Thymus (tissue), 14 donors: ENCODE measurements at places on chromosomes 2 and 18. TPM values are rescaled to one million over a fixed set of nuclear protein-coding genes. Genes with fewer than 3 reads are reported as not detected.

DNA sequence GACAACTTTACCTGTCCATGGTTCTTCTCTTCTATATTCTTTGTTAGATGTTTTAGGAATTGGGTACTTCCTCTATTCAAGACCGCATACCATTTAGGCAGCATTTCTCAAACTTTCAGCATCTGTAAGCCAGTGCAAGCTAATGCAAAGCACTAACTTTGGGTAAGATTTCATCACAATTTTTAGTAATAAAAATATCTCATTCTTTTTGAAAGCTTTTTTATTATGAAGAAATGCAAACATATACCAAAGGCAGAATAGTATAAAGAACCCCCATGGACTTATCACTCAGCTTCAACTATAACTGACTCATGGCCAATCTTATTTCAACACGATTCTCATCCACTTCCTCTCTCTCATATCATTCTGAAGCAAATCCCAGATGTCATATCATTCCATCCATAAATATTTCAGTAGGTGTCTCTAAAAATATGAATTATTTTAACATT, 32.9 kb downstream of the INO80C start:
- H3K4me1 ChIP-seq: no peaks in the 10 kb centered on the region
- H3K36me3 ChIP-seq: no peaks in the 10 kb centered on the region
- H3K27me3 ChIP-seq: no peaks in the 10 kb centered on the region
- no peak overlapping the region for H3K27ac ChIP-seq

- H3K36me3 ChIP-seq: no peaks in the 10 kb centered on the region
- H3K4me3 ChIP-seq: no peak overlapping the region
- H3K27ac ChIP-seq: no peak overlapping the region
- H3K27me3 ChIP-seq: no peaks in the 10 kb centered on the region
- DNase-seq: no peak
Observed at GRCh38 chr18:44090453-44090852, 590.2 kb upstream of the SETBP1 start.

- no peaks in the 10 kb centered on the region for H3K36me3 ChIP-seq
- H3K27me3 ChIP-seq: no peaks in the 10 kb centered on the region
- DNase-seq: no peak
- H3K27ac ChIP-seq: no peak overlapping the region
Observed at GRCh38 chr2:110993557-110994231, 127.0 kb upstream of the BCL2L11 start.

The FBXO48 gene
- 0.66 TPM for total RNA-seq

The TBR1 gene
- 0.05 TPM for total RNA-seq

DNA sequence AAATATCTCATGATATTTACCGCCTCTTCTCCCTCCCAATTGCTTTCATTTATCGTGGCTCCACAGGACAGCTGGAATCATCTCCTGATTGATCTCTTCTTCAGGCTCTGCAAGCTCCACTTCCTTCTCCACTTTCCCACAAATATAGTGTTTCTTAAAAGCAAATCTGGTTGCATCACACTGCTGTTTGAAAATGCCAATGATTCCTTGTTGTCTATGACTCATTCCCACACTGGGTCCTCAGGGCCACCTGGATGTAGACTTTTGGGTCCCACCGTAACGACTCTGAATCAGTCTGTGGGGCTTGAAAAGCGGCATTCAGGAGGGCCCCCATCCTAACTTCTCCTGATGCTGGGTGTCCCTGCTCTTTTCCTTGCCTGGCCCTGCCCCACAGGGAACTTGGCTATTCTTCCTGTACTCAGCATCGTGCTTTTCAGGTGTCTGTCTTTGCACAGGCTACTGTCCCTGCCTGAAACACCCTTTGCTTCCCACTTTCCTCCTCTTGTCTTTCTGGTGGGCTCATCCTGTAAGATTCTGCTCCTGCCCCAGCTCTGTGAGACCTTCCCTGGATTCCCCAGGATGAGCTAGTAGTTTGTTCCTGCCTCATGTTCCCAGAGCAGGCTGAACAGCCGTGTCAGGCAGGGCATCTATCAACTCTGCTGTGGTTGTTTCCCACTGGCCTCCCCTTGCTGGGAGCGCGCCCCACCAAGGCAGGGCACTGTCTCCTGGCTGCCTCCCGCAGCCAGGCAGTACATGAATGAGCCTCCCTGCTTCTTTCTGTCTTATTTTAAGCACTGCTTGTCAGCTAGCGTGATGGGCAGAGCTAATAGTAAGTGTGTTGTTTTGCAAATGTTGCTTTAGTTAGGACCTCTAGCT, 111.9 kb downstream of the KCTD1 start:
- H3K36me3 ChIP-seq: no peaks in the 10 kb centered on the region
- no peak overlapping the region for H3K4me3 ChIP-seq
- no peak for DNase-seq
- H3K27me3 ChIP-seq: no peaks in the 10 kb centered on the region

DNA sequence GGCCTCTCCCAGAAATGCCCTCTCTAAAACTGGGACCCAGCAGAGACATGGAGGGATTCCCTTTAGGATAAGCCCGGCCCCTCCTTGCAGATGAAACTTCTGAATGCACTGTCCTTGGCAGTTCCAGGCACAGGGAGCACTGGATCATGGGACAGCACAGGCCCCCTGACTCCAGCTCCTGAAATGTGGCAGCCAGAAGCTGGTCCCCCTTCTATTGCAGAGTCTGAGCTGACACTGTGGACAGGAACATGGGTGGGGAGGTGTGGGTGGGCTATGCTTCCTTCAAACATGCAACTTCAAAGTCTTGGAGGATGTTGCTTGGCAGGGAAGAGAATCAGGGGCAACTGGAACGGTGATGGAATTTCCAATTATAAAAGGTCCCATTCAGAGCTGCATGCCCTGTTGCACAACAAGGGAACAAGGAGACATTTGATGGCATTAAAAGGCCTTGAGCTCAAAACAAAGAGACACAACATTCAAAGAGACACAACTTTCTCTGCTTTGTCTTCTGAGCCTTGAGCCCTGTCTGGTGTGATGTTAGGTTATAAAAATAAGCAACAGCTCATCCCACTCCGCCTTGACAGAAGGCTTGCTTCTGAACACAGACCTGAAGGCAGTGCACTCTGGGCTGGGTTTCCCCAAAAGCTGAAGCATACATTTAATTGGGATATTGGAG, 239.0 kb downstream of the OSR1 start:
- no peak for DNase-seq
- H3K27me3 ChIP-seq: no peaks in the 10 kb centered on the region
- no peak overlapping the region for H3K4me3 ChIP-seq
- no peaks in the 10 kb centered on the region for H3K4me1 ChIP-seq

The INHBB gene
- 0.09 TPM for total RNA-seq

The EPG5 gene
- total RNA-seq: 14.9 TPM

DNA sequence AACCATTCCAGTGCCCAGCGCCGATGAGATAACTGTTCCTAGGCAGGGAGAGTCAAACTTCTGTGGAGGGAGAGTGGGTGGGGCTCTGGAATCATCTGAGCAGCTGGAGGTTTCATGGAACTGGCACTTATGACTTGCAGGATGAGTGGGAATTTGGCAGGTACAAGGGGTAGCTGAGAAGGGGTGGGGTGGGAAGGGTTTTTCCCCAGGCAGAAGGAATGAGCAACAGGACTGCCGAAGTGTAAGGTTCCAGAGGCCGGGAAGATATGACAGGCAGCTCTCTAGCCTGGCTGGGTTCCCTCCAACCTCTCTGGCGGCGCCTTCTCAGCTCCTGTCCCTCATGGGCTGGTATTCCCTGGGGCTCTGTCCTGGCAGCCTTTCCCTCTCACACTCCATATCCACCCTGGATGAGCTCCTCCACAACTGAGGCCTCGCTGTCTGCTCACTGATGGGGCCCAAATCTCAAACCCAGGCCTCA, 2.5 kb upstream of the TET3 start:
- no peak overlapping the region for H3K27ac ChIP-seq
- peaks cover 34% of the 10 kb centered on the region for H3K27me3 ChIP-seq
- peaks cover 4% of the 10 kb centered on the region for H3K36me3 ChIP-seq
- no peak for DNase-seq
- H3K4me3 ChIP-seq: no peak overlapping the region
- H3K4me1 ChIP-seq: peaks cover 41% of the 10 kb centered on the region

- H3K27me3 ChIP-seq: no peaks in the 10 kb centered on the region
- no peak for DNase-seq
- H3K36me3 ChIP-seq: peaks cover 19% of the 10 kb centered on the region
- H3K4me3 ChIP-seq: no peak overlapping the region
Observed at GRCh38 chr2:159226059-159226461, 60.4 kb downstream of the WDSUB1 start.

DNA sequence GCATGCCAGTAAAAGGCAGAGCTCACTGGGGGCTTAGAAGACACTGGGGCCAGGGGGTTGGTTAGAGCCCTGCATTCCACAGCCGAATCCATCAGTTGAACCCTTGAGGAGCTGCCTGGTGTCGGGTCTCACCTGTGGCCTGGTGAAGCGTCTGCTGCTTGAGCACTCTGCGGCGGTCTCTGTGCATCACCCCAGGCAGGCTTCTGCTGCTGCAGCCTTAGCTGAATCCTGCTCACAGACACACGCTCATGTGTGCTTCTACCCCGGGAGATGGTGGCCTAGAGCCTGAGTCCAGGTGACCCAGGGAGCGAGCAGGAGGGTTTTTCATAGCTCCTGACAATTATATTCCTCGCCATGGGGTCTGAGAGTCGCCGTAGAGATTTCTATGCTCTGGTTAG, 192.1 kb downstream of the MGAT5 start:
- DNase-seq: no peak
- H3K36me3 ChIP-seq: peaks cover 39% of the 10 kb centered on the region
- H3K4me3 ChIP-seq: no peak overlapping the region
- no peaks in the 10 kb centered on the region for H3K27me3 ChIP-seq
- H3K27ac ChIP-seq: no peak overlapping the region

- no peak for DNase-seq
- H3K4me1 ChIP-seq: peaks cover 12% of the 10 kb centered on the region
- no peak overlapping the region for H3K27ac ChIP-seq
- no peak overlapping the region for H3K4me3 ChIP-seq
- H3K27me3 ChIP-seq: no peaks in the 10 kb centered on the region
Observed at GRCh38 chr2:191618786-191619185, 59.1 kb upstream of the NABP1 start.

GRCh38 chr2:51158251-51158650, 126.3 kb upstream of the NRXN1 start:
- H3K27me3 ChIP-seq: no peaks in the 10 kb centered on the region
- no peak overlapping the region for H3K4me3 ChIP-seq
- H3K27ac ChIP-seq: no peak overlapping the region
- DNase-seq: no peak

DNA sequence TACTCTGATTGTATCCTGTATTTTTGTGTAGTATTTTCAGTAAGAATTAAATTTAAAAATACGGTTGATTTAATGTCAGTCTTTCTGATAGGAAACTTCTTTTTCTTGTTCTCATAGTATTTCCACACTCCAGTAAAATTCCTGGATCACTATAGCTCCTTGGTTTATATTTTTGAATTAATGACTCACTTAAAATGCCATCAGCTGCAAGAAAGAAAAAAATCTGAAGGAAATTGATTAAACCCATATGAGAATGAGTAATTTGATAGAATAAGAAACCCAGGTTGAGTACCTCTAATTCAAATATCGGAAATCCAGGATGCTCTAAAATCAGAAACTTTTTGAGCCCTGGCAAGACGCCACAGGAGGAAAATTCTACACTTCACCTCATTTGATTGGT, 186.8 kb upstream of the RND3 start:
- H3K4me3 ChIP-seq: no peak overlapping the region
- H3K36me3 ChIP-seq: no peaks in the 10 kb centered on the region
- no peak for DNase-seq
- H3K27ac ChIP-seq: no peak overlapping the region
- no peaks in the 10 kb centered on the region for H3K27me3 ChIP-seq

DNA sequence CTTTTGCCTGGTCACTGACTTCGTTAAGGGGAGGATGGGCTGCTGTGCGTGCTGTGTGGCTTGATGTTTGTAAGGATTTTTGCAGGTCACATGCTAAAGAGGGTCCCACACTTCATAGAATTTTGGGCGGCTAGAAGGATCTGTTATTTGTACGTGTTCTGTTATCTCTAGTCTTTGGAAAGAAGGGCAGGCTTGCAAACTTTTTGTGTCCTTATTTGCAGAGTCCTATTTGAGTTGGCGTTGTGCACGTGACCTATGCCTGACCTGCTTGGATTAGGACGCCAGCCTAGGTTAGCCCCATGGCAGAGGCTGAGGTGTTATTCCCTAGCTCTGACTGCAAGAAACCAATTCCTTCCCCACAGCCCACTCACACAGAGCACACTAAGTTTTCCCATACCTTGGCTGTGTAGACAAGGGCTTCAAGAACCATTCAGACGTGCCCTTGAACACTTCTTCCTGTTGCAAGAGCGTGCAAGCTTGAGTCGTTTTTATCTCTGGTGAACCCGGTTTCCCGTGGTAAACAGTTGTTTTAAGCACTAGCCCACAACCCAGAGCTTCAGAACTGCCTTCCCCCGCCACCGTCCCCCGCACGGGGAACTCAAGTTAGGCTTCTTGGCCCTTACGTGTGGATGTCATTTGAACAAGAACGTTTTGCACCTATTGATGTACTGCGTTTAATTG, 94.6 kb downstream of the LDLRAD4 start:
- H3K4me1 ChIP-seq: peaks cover 29% of the 10 kb centered on the region

GRCh38 chr2:1045109-1045508, 94.5 kb downstream of the SNTG2 start:
- H3K36me3 ChIP-seq: no peaks in the 10 kb centered on the region
- H3K4me3 ChIP-seq: no peak overlapping the region
- H3K27me3 ChIP-seq: no peaks in the 10 kb centered on the region
- no peak overlapping the region for H3K27ac ChIP-seq

GRCh38 chr18:24259869-24260641, 121.2 kb downstream of the CABYR start:
- H3K27me3 ChIP-seq: no peaks in the 10 kb centered on the region
- no peak for DNase-seq
- H3K4me3 ChIP-seq: no peak overlapping the region
- H3K27ac ChIP-seq: no peak overlapping the region
- no peaks in the 10 kb centered on the region for H3K36me3 ChIP-seq

DNA sequence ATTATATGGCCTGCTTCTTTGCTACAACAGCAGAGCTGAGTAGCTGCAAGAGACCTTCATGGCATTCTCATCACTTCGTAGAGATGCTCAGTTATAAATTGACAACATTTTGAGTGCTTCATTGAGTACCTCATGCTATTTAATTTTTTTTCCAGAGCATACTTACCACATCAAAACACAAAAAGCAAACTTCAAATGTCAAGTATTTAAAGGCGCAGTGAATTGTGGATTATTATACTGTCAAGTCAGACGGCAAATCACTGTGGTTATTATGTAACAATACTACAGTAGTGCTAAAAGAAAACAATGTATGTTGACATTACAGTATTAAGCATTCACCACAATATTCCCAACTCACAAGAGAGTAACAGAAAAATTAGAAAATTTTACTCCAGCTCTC, 12.5 kb downstream of the ZC3H8 start:
- DNase-seq: peak; percentile 8
- H3K27ac ChIP-seq: no peak overlapping the region
- no peaks in the 10 kb centered on the region for H3K4me1 ChIP-seq
- no peaks in the 10 kb centered on the region for H3K27me3 ChIP-seq
- peaks cover 2% of the 10 kb centered on the region for H3K36me3 ChIP-seq
- H3K4me3 ChIP-seq: no peak overlapping the region

GRCh38 chr18:58867281-58867961, 2.7 kb downstream of the ZNF532 start:
- H3K27ac ChIP-seq: peak overlapping the region; percentile 46
- peaks cover 6% of the 10 kb centered on the region for H3K4me1 ChIP-seq
- no peak overlapping the region for H3K4me3 ChIP-seq
- no peak for DNase-seq
- peaks cover 32% of the 10 kb centered on the region for H3K27me3 ChIP-seq
- no peaks in the 10 kb centered on the region for H3K36me3 ChIP-seq

GRCh38 chr2:29532436-29532835, 388.9 kb downstream of the ALK start:
- H3K27me3 ChIP-seq: no peaks in the 10 kb centered on the region
- no peak for DNase-seq
- H3K4me3 ChIP-seq: no peak overlapping the region
- H3K36me3 ChIP-seq: no peaks in the 10 kb centered on the region
- H3K27ac ChIP-seq: no peak overlapping the region
